ENCODE measurements at places on chromosomes 11 and 22.
A peak's percentile ranks its signal among the peaks of the same experiment; 100 is the strongest.

DNA sequence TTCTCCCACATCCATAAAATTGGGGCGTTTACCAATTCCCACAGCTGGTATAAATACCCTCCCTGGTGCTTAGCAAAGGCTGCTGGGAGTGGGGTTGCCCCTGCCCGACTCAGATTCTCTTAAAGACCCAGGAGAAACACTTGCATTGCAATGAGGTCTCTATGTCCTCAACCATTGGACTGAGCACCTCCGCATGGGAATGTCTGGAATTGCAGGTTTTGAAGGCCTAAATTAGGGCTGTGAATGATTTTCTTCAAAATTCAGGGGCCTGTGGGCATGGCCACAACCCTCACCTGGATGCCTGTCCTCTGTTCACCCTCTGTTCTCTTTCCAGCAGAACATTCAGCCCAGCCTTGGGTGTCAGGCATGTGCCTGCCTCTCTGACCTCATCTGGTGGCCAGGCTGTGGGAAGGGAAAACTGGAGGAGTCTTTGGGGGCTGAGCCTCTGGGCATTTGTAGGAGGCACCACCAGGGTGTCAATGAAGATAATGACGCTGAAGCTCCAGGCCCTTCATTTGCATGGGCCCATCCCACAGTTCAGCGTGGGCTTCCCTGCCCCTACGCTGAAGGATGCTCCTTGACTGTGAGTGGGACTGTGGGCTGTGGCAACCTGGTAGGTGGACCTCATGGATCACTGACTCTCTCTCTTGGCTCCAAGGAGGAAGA is 52.7 kb upstream of the MYEOV start:
- DNase-seq = no peak
- H3K4me1 ChIP-seq = peaks cover 3% of the 10 kb centered on the region
- no peaks in the 10 kb centered on the region for H3K36me3 ChIP-seq
- H3K4me3 ChIP-seq = no peak overlapping the region
- H3K27me3 ChIP-seq = no peaks in the 10 kb centered on the region
- no peak overlapping the region for H3K27ac ChIP-seq

DNA sequence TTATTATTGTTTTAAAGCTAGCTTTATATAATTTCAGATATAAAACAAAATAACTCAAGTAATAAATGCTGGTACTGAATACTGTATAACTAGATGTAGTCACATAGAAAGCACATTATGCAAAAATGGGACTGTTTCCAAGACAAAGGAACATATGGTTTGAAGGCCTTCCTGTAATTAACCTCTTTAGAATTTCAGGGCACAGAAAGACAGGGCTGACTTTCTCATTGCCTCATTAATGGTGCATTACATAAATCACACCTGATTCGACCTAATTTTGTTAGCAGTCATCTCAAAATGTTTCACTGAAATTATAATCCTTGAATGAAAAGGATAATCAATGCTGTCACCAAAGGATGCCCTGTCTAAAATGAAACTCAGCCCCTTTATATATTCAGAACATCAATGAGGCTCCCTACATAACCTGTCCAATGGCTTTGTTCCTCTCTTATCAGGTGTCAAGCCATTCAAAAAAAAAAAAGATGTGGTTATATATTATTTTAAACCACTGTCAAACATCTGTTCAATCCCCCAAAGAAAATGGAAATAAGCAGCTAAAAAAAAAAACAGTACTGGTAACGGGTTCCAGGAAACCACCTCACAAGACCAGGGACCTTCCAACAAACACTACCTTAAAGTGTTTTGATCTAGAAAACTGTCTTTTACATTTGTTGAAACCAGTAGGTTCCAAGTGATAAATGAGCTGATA is 77.4 kb downstream of the FAM168A start:
- no peak overlapping the region for H3K27ac ChIP-seq
- no peak overlapping the region for H3K4me3 ChIP-seq
- no peaks in the 10 kb centered on the region for H3K36me3 ChIP-seq
- H3K4me1 ChIP-seq = peaks cover 4% of the 10 kb centered on the region
- DNase-seq = no peak

DNA sequence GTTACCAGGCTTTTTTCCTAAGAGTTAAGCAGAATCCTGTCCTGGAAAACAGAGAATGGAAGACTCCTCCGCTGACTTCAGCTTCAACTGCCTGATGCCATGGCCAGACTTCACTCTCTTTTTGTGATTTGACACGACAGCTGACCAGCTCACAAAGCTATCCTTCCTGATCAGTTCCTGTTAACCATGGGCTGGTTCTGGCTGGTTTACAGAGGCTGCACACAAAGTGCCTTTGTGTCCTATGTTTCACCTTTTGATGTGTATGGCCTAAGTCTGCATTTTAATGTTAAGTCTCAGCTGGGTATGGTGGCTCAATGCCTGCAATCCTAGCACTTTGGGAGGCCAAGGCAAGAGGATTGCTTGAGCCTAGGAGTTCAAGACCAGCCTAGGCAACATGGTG is 11.1 kb downstream of the FOLR3 start:
- H3K27ac ChIP-seq = no peak overlapping the region
- H3K36me3 ChIP-seq = no peaks in the 10 kb centered on the region
- no peaks in the 10 kb centered on the region for H3K27me3 ChIP-seq

GRCh38 chr11:19365743-19366410 is 125.1 kb upstream of the E2F8 start:
- no peak overlapping the region for H3K4me3 ChIP-seq
- no peaks in the 10 kb centered on the region for H3K36me3 ChIP-seq
- peaks cover 17% of the 10 kb centered on the region for H3K4me1 ChIP-seq
- no peaks in the 10 kb centered on the region for H3K27me3 ChIP-seq

- peaks cover 44% of the 10 kb centered on the region for H3K27me3 ChIP-seq
- H3K4me3 ChIP-seq = no peak overlapping the region
- H3K36me3 ChIP-seq = no peaks in the 10 kb centered on the region
- no peak for DNase-seq
Measured at GRCh38 chr11:2130881-2131352, 8.3 kb downstream of the IGF2 start.

DNA sequence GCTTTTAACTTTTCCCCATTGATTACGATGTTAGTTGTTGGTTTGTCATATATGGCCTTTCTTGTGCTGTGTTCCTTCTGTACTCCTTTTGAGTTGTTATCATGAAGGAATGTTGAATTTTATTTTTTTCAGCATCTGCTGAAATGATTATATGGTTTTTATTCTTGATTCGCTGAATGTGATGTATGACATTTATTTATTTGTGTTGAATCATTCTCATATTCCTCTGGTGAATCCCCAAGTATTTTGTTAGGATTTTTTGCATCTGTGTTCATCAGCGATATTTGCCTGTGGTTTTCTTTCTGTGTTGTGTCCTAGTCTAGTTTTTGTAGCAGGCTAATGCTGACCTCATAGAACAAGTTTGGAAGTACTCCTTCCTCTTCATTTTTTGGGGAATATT is 78.2 kb downstream of the GGT1 start:
- no peaks in the 10 kb centered on the region for H3K4me1 ChIP-seq
- no peak for DNase-seq
- no peak overlapping the region for H3K4me3 ChIP-seq
- H3K27ac ChIP-seq = no peak overlapping the region
- no peaks in the 10 kb centered on the region for H3K36me3 ChIP-seq

GRCh38 chr11:61728940-61729219 is 23.6 kb upstream of the MYRF start:
- H3K4me1 ChIP-seq = no peaks in the 10 kb centered on the region
- peaks cover 21% of the 10 kb centered on the region for H3K36me3 ChIP-seq
- H3K27me3 ChIP-seq = no peaks in the 10 kb centered on the region
- no peak for DNase-seq
- no peak overlapping the region for H3K4me3 ChIP-seq
- H3K27ac ChIP-seq = no peak overlapping the region

- no peak for DNase-seq
- no peaks in the 10 kb centered on the region for H3K27me3 ChIP-seq
- H3K36me3 ChIP-seq = peaks cover 28% of the 10 kb centered on the region
- no peak overlapping the region for H3K4me3 ChIP-seq
- no peaks in the 10 kb centered on the region for H3K4me1 ChIP-seq
- H3K27ac ChIP-seq = no peak overlapping the region
Measured at GRCh38 chr11:72871119-72871518, 56.9 kb downstream of the ATG16L2 start.

GRCh38 chr11:115408036-115408921 is 95.9 kb downstream of the CADM1 start:
- no peak overlapping the region for H3K4me3 ChIP-seq
- no peaks in the 10 kb centered on the region for H3K36me3 ChIP-seq
- DNase-seq = no peak
- no peak overlapping the region for H3K27ac ChIP-seq

GRCh38 chr11:111601636-111601978 is 642 bp upstream of the SIK2 start:
- no peak overlapping the region for H3K27ac ChIP-seq
- H3K4me1 ChIP-seq = peaks cover 2% of the 10 kb centered on the region
- no peaks in the 10 kb centered on the region for H3K27me3 ChIP-seq
- no peak overlapping the region for H3K4me3 ChIP-seq

- H3K27ac ChIP-seq = no peak overlapping the region
- H3K4me1 ChIP-seq = no peaks in the 10 kb centered on the region
- DNase-seq = no peak
- no peaks in the 10 kb centered on the region for H3K36me3 ChIP-seq
- H3K27me3 ChIP-seq = no peaks in the 10 kb centered on the region
Measured at GRCh38 chr11:96681019-96681716, 291.4 kb downstream of the JRKL start.

GRCh38 chr11:133977067-133977677 is 20.4 kb upstream of the IGSF9B start:
- H3K27ac ChIP-seq = no peak overlapping the region
- H3K27me3 ChIP-seq = no peaks in the 10 kb centered on the region
- no peak for DNase-seq
- no peaks in the 10 kb centered on the region for H3K4me1 ChIP-seq

DNA sequence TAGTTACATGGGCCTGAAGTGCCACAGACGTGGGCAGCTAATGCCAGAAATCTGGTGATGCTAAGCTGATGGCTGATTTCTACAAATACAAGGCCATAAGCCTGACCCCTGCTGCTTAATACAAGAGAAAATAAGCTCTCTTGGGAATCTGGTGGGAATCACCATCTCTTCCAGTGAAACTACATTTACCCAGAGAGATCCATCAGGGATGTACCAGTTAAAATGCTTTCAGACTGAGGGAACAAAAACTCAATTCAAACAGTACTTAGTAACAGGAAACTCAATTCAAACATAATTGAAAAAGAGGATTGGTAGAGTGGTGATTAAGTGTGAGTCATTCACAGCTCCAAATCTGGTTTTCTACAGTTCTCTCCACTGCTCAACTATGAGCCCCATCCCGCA is 1.7 kb upstream of the CAVIN3 start:
- H3K27ac ChIP-seq = peak overlapping the region; percentile 96
- no peaks in the 10 kb centered on the region for H3K36me3 ChIP-seq
- no peak overlapping the region for H3K4me3 ChIP-seq
- H3K27me3 ChIP-seq = peaks cover 31% of the 10 kb centered on the region

- peaks cover 2% of the 10 kb centered on the region for H3K4me1 ChIP-seq
- H3K36me3 ChIP-seq = no peaks in the 10 kb centered on the region
- no peak overlapping the region for H3K27ac ChIP-seq
- H3K27me3 ChIP-seq = no peaks in the 10 kb centered on the region
- no peak overlapping the region for H3K4me3 ChIP-seq
Measured at GRCh38 chr22:38799265-38800002, 5.5 kb upstream of the DNAL4 start.

DNA sequence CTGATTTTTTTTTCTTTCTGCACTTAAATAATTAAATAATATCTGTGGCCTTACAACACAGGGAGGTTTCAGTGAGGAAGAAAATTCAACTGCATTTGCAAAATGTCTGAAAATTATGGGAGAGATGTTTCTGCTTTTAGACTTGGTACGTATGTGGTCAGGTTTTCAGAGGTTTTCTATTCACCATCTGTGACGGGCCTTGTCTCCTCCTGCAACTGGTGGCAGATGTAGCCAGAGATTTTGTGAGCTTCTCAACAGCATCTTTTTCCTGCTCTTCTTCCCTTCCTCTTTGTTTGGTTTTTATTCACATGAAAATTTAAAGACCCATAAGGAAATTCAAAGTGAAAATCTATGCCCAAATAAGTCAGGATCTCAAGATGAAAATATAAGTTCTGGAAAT is 38.3 kb downstream of the ZBTB16 start:
- peaks cover 21% of the 10 kb centered on the region for H3K4me1 ChIP-seq
- H3K36me3 ChIP-seq = peaks cover 4% of the 10 kb centered on the region
- no peak overlapping the region for H3K4me3 ChIP-seq
- no peak for DNase-seq
- no peak overlapping the region for H3K27ac ChIP-seq

GRCh38 chr11:58070585-58070984 is 39.8 kb downstream of the OR6Q1 start:
- no peak for DNase-seq
- H3K4me1 ChIP-seq = no peaks in the 10 kb centered on the region
- no peaks in the 10 kb centered on the region for H3K27me3 ChIP-seq
- no peak overlapping the region for H3K27ac ChIP-seq

GRCh38 chr11:6319704-6320410 is 444 bp downstream of the CAVIN3 start:
- H3K4me3 ChIP-seq = peak overlapping the region; percentile 78
- peaks cover 30% of the 10 kb centered on the region for H3K27me3 ChIP-seq
- DNase-seq = peak; percentile 71
- H3K27ac ChIP-seq = peak overlapping the region; percentile 96
- no peaks in the 10 kb centered on the region for H3K36me3 ChIP-seq

GRCh38 chr22:46480396-46480795 is 57.0 kb downstream of the CELSR1 start:
- H3K27me3 ChIP-seq = no peaks in the 10 kb centered on the region
- H3K4me3 ChIP-seq = no peak overlapping the region
- no peak for DNase-seq

GRCh38 chr11:27429761-27430393 is 42.7 kb downstream of the LGR4 start:
- H3K36me3 ChIP-seq = peaks cover 8% of the 10 kb centered on the region
- DNase-seq = no peak
- H3K27me3 ChIP-seq = no peaks in the 10 kb centered on the region
- H3K4me3 ChIP-seq = no peak overlapping the region
- H3K4me1 ChIP-seq = peaks cover 8% of the 10 kb centered on the region
- peak overlapping the region; percentile 24 for H3K27ac ChIP-seq

- DNase-seq = no peak
- H3K27me3 ChIP-seq = no peaks in the 10 kb centered on the region
- no peak overlapping the region for H3K4me3 ChIP-seq
- no peaks in the 10 kb centered on the region for H3K36me3 ChIP-seq
- no peak overlapping the region for H3K27ac ChIP-seq
Measured at GRCh38 chr11:100705447-100705846, 18.4 kb downstream of the ARHGAP42 start.

- peaks cover 12% of the 10 kb centered on the region for H3K4me1 ChIP-seq
- H3K27me3 ChIP-seq = no peaks in the 10 kb centered on the region
- H3K27ac ChIP-seq = no peak overlapping the region
- peaks cover 34% of the 10 kb centered on the region for H3K36me3 ChIP-seq
Measured at GRCh38 chr22:38868886-38869381, 3.1 kb downstream of the CBX6 start.

DNA sequence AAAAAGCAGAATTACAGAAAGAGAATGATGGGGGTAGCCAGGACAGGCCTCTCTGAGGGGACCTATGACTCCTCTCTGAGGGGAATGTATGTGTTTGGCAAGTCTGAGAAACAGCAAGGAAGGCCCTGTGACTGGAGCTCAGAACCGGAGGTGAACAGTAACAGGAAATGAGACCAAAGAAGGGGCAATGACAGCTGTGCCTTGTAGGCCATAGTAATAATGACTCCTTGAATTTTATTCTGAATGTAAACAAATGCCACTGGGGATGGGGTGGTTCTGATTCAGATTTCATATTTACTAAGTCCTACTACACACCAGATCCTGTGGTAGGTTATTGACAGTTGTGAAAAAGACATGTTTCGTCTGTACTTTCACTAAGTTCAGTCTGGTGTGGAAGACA is 52.8 kb upstream of the APOA1 start:
- H3K27me3 ChIP-seq = no peaks in the 10 kb centered on the region
- no peak overlapping the region for H3K4me3 ChIP-seq
- H3K36me3 ChIP-seq = peaks cover 3% of the 10 kb centered on the region
